Stimulated activated CD4-positive, alpha-beta T cell treated with anti-CD3 and anti-CD28 coated beads, TNF-alpha, amount 100 ng/mL, for 48 hours (primary cell): ENCODE measurements at places on chromosomes 1 and 21.

GRCh38 chr1:230550428-230550827 lies 91.9 kb upstream of the COG2 start:
- DNase-seq = no peak

DNA sequence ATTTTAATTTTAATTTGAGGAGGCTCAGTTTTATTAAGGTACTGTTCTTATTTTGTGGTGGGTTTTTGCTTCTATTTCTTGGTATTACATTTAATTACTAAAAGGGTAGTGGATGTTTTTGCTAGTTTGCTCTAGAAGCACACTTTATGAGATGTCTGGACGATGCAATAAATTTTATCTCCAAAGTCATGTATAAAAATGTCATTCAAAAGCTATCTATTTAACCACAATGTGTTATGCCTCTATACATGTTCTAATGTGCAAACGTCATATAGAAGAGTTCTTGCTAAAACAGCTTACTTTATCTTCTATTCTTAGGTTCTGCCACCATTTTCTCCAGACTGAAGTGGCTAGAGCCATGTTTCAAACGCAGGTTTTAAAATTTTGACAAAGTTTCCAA lies 12.9 kb upstream of the MPC2 start:
- DNase-seq = no peak

DNA sequence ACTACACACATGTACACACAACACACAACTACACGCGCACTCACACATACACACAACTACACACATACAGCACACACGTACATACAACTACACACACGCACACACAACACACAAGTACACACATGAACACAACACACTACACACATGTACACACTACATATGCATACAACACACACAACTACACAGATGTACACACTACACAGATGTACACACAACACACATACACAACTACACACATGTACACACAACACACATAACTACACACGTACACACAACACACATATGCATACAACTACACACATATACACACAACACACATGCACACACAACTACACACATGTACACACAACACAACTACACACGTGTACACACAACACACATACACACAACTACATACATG lies 318.6 kb downstream of the CAMTA1 start:
- DNase-seq = no peak

DNA sequence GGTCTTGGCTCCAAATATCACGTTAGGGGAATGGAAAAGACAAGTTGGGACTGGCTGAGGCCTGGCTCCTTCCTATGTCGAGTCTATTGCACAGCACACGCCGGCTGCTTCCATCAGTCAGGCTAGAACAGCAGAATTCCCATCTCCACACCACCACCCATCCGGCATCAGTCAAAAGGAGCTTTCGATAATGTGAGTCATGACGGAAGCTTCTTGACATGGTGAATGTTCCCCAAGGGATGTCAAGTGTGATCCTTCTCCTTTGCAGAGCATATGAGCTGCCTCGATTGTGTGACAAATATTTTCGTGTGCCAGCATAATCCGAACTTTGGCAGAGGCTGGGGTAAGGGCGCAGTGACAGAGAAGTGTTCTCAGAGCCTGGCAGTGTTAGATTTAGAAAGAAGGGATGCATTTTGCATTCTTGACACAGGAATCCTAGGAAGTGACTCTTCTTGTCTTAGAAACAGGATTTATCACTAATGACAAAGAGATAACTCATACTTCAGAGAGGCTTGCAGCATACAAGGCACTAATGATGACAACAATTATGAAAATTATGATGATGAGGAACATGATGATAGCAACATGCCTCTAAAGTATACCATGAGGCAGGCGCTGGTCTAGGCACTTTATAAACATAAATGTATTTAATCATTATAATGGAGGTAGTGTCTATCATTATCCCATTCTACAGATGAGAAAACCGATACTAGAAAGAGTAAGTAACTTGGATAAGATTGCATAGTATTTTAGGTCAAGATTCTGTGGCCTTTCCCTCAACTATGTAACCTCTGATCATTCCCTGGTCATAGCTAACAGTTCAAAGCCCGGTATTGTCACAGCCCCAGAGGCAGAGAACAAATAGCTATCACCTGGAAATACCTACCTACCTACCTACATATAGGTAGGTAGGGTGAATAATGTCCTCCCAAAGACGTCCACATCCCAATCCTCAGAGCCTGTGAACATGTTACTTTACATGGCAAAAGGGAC lies 135.0 kb downstream of the KCNJ6 start:
- no peak for DNase-seq

DNA sequence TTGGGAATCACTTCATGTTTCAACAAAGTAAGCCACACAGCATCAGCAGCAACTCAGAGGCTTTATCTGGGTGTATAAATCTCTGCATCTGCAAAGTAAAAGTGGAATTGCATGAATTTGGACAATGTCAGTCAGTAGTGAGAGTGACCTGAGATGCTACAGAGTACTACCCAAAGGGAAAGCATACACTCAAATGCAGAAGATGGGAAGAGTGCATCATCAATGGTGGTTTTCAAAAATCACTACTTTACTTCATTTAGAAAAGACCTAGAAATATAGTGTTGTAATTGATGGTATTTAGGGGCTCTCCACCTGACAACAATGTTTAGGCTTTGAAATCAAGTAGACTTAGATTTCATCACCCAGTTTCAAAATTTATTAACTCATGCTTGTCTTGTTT lies 24.5 kb upstream of the PKN2 start:
- no peak for DNase-seq

GRCh38 chr1:40633931-40634376 lies 31.5 kb downstream of the RIMS3 start:
- DNase-seq = no peak
